ENCODE measurements at places on chromosomes 2 and 18.

- no peak for DNase-seq
These were observed 422.7 kb upstream of the CDH20 start for GRCh38 chr18:60910534-60910933.

GRCh38 chr18:50218432-50219197 is 23.7 kb upstream of the MYO5B start:
- peak; percentile 29 for DNase-seq

DNA sequence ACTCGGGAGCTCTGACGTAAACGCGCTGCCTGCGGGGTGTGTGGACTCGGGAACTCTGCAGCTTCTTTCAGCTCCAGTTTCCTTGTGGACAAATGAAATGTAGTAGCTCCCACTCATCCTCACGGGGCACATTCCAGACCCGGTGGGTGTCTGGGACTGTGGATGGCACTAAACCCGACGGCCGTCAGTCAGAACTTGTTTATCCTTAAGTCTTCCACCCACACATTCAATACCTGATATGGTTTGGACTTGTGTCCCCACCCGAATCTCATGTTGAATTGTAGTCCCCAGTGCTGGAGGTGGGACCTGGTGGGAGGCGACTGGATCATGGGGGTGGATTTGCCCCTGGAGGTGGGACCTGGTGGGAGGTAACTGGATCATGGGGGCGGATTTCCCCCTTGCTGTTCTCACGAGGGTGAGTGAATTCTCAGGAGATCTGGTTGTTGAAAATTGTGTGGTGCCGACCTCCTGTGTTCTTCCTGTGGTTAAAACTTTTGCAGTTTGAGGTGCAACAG is 81.2 kb upstream of the SNTG2 start:
- DNase-seq: no peak

- no peak for DNase-seq
These were observed 132.2 kb downstream of the FMNL2 start for GRCh38 chr2:152466980-152467676.

- no peak for DNase-seq
These were observed 93.5 kb downstream of the NFATC1 start for GRCh38 chr18:79489051-79489898.

DNA sequence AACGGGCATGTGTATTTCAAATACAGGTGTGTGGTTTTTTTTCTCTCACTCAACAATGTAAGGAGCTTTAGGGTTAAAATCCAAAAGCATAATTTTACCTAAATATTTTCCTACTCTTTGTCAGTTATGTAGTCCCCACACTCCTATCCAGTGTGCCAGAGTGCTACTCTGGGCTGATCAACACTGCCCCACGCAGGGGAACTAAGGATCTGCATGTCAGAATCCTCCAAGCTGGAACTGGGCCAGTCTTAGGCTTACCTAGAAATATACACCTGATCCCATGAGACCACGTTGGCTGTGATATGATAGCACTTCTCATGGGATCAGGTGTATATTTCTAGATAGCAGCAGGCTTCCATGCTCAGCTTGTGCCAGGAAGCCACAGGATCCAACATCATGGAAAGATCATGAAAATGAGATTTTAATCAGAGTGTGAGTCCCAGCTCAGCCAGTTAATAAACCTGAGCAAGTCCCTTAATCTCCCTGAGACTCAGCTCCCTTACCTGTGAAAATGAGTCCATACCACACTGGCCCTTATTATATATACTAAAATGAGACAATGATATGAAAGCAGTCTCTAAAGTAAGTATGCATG is 29.7 kb downstream of the CCDC141 start:
- DNase-seq: peak; percentile 49

- no peak for DNase-seq
These were observed 1925.8 kb upstream of the CELF4 start for GRCh38 chr18:39491408-39491807.
